ENCODE measurements at places on chromosomes 3 and 15.

DNA sequence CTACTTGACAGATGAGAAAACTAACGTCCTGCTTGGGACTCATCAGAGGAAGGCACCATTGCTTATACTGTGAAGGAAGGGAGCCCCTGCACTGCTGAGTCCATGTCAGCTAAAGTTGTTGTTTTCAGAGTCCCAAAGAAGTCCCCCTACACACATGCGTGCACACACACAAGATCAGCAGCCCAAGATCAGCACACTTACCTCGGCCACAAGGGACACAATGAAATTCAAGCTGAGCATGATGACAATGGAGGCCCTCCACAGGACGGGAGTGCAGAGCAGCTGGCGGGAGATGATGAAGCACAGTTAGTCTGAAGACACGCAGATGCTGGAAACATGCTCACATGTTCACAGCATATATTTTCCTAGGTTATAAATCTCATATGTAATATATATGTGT lies 28.6 kb upstream of the ATP13A5 start:
- DNase-seq, result no peak

DNA sequence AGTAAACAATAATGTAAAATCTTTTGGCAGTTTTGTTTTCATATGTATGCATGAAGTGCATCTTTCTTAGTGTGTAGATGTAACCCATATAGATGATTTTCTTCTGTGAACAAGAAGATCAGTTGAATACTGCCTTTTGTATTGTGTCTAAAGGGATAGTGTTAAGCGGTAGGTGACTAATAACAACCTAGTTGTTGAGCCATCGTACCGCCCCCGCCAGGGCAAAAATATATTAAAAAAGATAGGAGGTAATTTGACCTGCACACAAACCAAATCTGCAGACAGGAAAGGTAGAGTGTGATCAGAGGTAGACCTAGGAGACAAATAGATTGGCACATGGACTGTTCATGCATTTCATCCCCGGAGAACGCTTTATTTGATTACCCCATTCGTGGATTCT lies 3.3 kb upstream of the GMNC start:
- no peak for DNase-seq

GRCh38 chr3:14543446-14543845 lies 3.3 kb upstream of the GRIP2 start:
- no peak for DNase-seq

DNA sequence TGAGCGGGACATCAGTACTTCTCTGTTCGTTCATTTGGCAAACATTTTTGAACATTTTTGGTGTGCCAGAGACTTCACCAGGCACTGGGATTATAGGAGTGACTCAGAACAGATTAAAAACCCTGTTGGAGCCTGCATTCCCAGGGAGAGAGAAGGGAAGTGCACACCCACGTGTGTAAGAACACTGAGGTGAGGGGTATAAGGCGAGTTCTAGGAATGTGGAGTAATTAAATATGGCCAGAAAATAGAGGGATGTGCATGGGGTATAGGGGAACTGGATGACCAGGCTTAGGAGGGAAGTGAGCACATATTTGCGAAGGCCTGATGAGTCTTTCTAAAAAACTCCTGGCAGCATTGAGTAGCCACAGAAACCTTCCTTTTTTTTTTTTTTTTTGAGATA lies 401.2 kb upstream of the C2CD4B start:
- DNase-seq, result no peak

GRCh38 chr15:27250223-27250622 lies 279.2 kb downstream of the GABRG3 start:
- no peak for DNase-seq

- no peak for DNase-seq
Observed at GRCh38 chr15:41620536-41621199, 39.5 kb upstream of the MGA start.

GRCh38 chr15:79031821-79032220 lies 58.8 kb downstream of the RASGRF1 start:
- DNase-seq, result no peak

- no peak for DNase-seq
Observed at GRCh38 chr3:126397610-126398422, 3.1 kb downstream of the CFAP100 start.

DNA sequence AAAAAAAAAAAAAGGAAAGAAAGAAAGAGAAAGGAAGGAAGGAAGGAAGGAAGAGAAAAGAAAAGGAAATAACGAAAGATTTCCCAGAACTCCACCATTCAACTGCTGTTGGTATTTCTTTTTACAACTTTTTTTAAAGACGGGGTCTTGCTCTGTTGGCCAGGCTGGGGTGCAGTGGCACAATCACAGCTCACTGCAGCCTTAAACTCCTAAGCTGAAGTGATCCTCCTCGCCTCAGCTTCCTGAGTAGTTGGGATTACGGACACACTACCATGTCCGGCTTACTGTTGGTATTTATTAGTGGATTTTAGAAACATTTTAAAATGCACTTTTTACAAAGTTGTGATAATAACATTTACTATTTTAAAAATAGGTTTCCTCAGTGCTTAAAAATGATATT lies 15.0 kb upstream of the USP3 start:
- DNase-seq, result no peak

- DNase-seq, result no peak
Observed at GRCh38 chr3:153970047-153970446, 151.1 kb upstream of the ARHGEF26 start.

GRCh38 chr3:130897316-130897715 lies 3.4 kb downstream of the ATP2C1 start:
- DNase-seq, result no peak

GRCh38 chr3:138364356-138365252 lies 16.2 kb downstream of the MRAS start:
- no peak for DNase-seq

DNA sequence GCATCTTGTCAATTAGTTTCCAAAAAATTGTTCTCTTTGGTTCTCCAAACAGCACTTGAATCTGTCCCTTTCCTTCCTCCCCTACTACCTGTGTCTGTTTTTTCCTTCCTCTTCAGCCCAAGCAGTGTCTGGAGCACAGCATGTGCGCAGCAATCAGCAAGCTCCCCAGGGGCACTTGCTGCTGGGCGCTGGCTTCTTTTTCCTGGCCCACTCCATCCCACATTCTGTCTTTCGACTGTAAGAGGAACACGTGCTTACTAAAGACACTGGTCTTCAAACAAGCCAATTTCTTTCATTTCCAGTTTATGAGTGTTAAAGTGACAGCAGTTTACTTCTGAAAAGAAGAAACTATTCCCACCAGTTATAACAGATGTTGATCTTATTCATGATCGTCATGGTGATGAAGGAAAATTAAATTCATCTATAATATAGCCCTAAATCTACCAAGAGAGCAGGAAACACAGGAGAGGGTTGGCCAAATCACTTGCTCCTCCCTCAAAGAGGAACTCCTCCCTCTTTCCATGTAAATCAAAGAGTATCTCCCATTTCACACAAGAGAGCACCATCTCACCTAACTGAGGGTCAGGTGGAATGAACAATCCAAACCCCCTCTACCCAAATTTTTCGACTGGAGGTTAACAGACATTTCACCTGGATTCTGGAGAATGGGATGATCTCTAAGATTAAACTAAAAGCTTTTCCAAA lies 115.4 kb downstream of the IGF2BP2 start:
- DNase-seq, result no peak

All from activated naive CD4-positive, alpha-beta T cell treated with anti-CD3 and anti-CD28 coated beads, Interleukin-2, amount 50 U/mL, for 16 hours (primary cell).